ENCODE measurements at places on chromosomes 3 and 15.

DNA sequence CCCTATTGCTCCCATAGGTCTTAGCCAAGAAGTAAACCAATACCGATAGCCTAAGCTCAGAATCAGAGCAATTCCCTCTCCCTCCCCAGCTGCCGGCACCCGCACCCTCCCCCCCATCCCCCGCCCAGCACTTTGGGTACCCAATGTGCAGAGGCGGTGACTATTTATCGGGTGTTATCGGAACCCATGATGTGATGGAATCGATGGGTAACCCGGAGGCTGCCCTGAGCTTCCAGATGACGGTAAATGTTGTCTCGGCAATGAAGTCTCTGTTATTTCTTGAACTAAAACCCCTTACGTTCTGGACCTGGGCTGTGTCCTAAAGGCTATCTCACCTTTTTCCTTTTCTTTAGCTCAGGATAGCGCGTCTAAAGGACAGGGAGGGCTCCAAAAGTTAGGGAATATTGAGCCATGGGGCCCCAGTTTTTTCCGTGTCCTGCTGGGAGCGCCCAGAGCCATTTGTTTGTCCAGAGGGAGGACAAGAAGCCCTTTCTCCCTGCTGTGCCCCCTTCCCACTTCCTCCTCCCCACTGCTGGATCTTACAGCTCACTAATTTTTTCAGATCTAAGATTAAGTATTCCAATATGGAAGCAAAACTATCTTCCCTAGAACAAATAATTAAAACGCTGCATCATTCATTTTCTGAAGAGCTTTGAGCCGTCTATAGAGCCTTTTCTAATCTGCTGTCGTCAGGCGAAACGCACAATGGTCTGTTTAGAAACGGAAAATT, 1.5 kb downstream of the SLITRK3 start:
- DNase-seq, result no peak

DNA sequence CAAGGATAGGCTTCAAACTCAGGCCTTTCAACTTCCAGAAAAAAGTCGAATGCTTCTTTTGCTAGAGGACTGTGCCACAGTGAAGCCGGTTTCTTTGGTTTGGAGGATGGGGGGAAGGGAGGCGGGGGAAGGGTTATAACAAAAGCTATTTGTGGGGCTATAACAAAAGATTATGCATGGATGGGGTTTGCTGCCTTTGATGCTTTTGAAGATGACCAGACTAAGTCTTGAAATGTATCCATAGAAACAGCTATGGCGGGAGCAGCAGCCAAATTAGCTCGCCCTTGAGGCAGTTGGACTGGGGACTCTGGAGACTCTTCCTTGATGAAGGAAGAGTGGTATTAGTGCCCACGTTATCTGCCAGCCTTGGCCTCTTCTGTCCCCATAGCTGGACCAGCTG, 47.5 kb downstream of the SRGAP3 start:
- DNase-seq, result no peak

DNA sequence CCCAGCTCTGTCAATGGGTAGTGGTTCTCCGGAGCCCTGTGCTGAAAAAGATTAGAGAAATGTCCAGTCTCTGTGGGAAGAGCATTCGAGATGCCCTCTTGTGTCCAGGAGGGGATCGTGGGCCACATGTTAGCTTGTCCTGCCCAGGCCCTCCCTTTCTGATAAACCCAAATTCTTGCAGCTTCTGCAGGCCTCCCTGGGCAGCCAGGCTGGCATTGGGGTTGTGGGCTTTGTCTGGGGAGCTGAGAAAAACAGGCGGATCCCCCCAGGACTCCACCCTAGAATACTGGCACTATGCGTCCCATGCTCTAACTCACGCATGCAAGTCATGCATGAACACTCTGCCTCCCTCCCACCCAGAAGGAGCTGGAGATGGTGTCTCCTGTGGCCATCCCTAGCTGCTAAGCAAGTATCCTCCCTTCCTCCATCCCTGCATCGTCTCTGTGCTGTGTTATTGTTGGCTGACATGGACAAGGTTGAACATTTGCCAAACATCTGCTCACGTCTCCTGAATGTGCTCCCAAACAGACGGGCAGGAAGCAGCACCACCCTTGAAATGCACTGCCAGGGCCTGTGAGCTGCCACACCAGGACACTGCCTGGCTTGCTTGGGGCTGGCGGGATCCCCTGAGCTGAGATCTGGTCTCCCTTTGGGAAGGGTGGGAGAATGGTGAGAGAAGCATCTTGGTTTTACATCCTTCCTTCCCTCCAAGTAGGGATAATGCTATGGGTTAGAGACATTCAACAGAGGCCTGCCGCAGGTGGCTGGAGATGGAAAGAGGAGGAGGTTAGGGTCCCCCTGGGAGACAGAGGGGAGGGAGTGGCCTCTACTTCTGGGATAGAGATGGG, 26.5 kb downstream of the CFAP161 start:
- DNase-seq, result no peak

DNA sequence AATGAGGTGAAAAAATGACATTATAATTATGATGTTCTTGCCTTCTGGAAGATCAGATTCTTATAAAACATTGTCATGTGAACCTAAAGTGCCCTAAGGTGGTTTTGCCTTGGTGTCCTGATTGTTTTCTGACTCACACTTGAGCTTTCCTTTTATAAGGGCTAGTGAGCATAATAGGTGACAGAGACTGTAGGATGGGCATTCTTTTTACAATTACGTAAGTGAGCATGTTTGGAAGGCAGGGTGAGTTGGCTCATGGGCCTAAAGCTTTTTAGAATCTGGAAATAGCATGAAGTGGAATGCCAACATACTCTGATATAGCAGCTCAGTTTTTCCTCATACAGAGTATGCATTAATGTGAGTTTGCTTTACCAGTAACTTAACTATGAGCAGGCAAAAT, 41.2 kb downstream of the CRYBG3 start:
- DNase-seq, result no peak

DNA sequence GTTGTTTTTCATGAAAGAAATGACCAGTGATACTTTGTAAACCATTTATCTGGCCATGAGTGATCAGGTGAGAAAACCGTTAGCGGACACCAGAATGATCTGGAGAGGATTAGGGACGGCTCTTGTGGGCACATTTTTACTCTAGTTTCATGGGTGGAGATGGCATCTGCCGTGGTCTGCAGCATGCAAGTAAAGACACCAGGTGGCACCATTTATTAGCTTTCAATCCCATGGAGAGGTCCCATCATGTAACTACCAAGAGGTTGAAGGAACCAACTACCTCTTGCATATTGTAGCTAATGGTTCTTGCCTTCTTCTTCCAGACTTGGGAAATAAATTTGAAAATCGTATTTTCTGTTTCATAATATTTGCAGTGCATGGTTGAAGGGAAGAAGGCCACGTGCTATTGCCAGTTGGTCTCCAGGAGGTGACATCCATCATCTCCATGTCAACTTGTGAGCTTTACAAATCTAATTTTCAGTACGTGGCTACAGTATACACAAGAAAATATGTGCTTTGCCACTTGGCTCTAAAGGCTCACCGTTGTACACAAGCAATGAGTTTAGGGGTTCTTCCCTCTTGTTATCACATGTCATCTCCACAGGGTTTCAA, 1.5 kb upstream of the MAPKBP1 start:
- DNase-seq, result peak; percentile 54

DNA sequence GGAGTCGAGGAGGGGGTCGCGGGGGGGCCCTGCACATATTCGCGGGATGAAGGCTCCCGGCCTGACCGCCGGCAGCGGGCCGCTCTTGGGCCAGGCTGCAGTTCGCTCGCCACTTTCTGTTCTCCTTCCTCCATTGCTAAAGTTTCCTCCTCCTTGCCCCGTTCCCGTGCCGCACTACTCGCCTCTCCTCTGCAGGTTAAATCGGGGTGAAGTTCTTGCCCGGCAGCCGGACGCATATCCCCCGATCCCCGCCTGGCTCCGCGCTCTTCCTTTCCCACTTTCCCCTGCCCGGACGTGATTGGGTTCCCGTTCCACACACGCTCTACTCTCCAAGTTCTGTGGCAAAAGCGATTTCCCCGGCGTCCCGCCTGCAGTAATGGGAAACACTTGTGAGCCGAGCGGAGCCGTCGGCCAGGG, 556 bp downstream of the CRYBG3 start:
- peak; percentile 4 for DNase-seq

DNA sequence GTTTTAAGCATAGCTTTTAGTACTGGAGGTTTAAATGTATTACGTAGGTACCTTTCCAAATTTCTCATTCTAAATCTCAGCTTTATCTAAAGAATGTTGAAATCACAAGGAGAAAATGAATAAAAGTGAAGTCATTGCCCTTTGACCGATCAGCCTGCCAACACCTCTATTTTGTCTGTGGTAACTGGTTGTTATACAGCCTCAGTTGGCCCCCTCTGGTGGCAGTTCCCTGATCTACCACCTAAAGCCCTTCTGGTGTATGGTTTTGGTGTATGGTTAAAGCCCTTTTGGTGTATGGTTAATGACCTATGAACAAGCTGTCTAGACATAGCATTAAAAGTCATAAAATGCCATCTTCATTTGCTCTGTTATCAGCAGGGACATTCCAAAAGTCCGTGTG, 378.2 kb upstream of the AZI2 start:
- DNase-seq, result no peak

DNA sequence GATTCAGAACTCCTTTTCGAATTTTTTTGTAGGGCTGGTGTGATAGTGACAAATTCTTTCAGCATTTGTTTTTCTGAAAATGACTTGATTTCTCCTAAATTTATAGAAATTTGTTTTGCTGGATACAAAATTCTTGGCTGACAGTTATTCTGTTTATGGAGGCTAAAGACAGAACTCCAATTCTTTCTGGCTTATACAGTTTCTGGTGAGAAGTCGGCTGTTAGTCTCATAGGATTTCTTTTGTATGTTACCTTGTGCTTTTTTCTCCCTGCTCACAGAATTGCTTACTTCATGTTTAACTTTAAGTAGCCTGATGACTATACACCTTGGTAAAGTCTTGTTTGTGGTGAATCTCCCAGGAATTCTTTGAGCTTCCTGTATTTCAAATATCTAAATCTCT, 1264.6 kb downstream of the NSUN3 start:
- DNase-seq, result no peak

GRCh38 chr3:163266731-163267130, 1770.1 kb downstream of the OTOL1 start:
- DNase-seq, result no peak

- DNase-seq, result no peak
These were observed 278.4 kb upstream of the ZPLD1 start for GRCh38 chr3:102156426-102156825.

- DNase-seq, result no peak
These were observed 58.8 kb downstream of the AMOTL2 start for GRCh38 chr3:134315286-134316106.

GRCh38 chr3:18901571-18901970, 246.7 kb upstream of the KCNH8 start:
- DNase-seq, result no peak

DNA sequence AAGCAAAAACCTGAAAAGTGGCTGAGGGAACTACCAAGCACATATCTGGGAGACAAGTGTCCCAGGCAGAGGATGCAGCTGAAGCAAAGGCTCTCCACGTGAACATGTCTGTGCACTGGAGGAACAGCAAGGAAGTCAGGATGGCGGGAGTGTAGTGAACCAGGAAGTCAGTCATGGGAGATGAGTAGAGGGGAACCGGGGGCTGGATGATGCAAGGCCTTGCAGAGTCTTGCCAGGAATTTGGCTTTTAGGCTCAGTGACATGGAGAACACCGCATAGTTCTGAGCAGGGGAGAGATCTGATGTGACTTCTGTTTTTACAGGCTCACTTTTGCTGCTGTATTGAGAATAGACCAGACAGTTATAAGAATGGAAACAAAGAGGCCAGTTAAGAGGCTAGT, 19.0 kb downstream of the C2CD4A start:
- DNase-seq, result no peak

DNA sequence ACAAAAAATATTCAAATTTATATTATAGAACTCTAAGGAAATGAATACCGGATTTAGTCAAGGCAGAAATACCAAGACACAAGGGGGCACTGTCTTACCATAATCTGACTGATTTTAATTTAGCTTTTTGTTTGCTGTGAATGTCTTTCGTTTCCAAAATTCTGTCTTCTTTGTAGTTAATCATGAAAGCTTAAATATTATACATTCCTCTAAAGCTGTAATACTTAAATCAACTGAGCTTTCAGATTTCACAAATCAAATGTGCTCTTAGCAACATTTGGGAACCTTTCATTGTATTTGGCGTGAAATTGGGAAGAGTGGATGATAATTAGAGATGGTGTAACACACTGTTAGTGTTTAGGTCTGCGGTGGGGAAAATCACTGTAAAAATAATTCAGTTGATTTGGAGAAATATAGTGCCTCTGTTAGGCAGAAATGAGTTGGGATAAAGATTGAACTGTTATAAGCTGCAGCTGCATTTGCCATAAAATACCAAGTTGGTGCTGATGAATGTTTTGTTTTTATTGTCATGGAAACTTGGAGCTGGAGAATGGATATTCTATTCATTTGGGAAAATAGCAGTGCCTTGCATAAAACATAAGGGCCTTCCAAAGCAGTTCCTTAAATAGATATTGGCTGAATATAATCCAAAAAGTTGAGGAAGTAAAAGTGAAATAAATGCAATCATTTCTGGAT, 228.2 kb downstream of the TCF12 start:
- DNase-seq, result no peak

DNA sequence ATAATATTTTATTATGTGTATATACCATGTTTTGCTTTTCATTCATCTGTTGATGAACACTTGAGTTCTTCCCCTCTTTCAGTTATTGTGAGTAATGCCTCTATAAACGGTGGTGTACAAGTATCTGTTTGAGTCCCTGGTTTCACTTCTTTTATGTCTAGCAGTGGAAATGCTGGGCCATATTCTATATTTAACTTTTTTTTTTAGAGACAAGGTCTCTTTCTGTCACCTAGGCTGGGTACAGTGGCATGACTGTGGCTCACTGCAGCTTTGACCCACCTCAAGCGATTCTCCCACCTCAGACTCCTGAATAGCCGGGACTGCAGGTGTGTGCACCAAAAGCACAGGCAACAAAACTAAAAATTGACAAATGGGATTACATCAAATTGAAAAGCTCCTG, 19.9 kb downstream of the GOLM2 start:
- no peak for DNase-seq

GRCh38 chr15:50235794-50236193, 29.7 kb downstream of the HDC start:
- no peak for DNase-seq

GRCh38 chr3:156148946-156149381, 28.6 kb downstream of the KCNAB1 start:
- DNase-seq, result no peak

DNA sequence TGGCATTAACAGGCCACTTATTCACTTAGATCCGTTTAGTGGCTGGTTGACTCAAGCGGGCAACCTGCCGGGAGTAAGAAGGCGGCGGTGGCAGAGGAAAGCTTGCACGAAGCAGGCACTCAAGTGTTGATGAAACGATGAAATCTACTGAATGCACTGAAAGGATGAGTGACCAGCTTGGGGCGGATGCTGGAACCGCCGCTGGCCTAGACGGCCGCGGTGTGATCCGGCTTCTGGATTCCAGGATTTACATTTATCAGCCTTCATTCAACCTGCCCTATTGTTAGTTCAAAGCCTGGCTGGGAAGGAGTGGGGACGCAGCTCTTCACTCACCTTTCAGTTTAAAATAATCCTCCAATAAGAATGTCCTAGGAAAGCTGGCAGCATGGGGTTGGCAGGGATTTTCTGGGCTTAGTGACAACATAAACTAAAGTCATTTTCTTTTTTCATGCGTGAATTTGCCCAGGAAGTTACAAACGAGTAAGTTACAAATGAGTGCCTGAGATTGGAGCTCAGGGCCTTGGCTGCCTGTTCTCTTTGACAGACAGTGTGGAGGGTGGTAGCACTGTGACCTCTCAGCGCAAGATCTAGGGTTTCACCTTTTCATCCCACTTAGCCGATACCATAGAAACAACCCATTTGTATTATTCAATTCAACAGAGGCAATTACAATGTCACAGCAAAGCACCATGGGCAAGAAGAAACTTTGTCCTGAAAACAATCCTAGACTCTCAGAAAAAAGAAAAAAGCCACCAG, 1.1 kb upstream of the PLCH1 start:
- no peak for DNase-seq

- DNase-seq, result no peak
These were observed 181.9 kb downstream of the EPHB1 start for GRCh38 chr3:134976948-134977347.

Measured in memory B cell (primary cell).